ENCODE measurements at places on chromosomes 5 and 9.

GRCh38 chr9:38024036-38024681, 44.9 kb downstream of the SHB start:
- no peak for DNase-seq

- DNase-seq = no peak
Measured at GRCh38 chr5:109884676-109885075, 194.9 kb downstream of the MAN2A1 start.

DNA sequence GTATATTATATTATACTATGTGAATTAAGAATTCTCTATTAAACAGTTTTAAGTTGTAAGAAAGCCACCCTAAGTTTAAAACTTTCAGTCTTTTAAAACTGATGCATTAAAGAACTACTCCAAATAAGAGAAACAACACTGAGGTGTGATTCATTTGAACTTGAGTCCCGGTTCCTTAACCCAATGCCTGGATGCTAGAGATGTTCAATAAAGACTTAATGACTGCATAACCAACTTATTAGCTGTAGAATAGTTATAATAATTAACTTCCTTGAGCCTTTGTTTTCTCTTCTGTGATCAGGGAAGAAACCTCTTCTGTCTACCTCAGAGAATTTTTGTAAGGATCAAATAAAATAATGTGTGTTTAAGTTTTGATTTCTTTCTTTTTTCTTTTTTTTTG, 45.3 kb upstream of the DENND4C start:
- DNase-seq = no peak

- DNase-seq = no peak
Measured at GRCh38 chr5:68251804-68252522, 36.4 kb downstream of the PIK3R1 start.

DNA sequence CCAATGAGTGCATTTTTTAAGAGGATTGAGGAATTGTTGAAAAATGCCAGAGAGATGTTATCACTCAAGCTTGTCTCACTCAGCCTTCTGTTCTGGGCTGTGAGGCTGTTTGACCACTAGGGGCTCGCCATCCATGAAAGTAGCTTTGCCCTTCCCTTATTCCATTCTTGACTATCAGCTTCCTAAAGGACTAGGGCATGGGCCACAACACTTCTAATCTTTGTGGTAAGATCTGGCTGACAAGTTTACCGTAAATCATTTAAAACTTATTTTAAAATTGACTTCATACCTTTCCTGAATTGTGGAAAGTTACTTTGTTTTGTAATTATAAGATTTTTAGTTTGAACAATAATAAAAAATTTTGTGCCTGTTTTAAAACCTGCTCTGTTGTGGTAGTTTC, 49.5 kb downstream of the TJP2 start:
- DNase-seq = no peak

DNA sequence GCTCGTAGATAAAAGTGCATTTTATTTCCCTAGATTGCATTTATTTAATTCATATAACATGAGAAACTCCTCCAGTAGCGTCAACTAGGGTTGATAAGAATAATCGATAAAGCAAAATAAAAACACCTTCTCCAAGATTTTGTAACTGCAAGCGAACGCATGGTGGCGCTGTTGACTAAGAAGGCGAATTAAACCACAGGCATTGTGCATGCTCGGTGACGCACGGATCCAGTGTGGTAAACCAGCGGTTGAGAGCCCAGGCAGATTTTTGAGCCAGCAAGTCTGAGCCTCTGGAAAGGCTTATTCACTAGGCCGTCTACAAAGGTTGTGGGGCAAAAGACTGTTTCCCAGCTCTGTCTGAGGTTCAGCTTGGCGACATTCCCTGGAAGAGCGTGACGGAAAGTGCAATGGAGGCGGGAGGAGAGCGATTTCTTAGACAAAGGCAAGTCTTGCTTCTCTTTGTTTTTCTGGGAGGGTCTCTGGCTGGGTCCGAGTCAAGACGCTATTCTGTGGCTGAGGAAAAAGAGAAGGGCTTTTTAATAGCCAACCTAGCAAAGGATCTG, at the start of gene PCDHB3:
Gene PCDHB3 (plus strand): TSS at position 231 of the 563 bp plus-strand sequence. CDS start 177 bp downstream, at position 408.
- no peak for DNase-seq

GRCh38 chr5:107949688-107950341, 279.1 kb upstream of the EFNA5 start:
- no peak for DNase-seq

GRCh38 chr5:13972029-13972428, 27.5 kb upstream of the DNAH5 start:
- DNase-seq = no peak

- DNase-seq = no peak
Measured at GRCh38 chr9:100354121-100354800, 1.5 kb upstream of the TEX10 start.

- no peak for DNase-seq
Measured at GRCh38 chr9:5543875-5544702, 33.8 kb downstream of the PDCD1LG2 start.

DNA sequence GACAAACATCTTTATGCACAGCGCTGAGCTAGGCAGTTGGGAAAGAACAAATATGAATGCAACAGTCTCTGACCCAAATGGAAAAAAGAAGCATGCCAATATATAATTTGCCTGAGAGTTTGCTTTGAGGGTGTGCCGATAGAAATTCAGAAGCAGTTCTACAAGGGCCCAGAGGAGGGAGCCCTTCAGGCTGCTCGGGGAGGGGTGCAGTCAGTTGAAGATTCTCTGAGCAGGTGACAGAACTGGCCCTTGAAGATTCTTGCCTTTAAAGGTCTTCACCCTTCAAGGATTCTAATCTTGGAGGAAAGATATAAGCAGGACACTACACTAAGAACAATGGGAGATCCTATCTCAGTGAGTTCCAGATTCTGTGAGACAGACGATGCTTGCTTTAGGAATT, 3.7 kb upstream of the PAPPA start:
- DNase-seq = no peak

GRCh38 chr9:108743416-108743815, 112.4 kb downstream of the ACTL7B start:
- DNase-seq = no peak

DNA sequence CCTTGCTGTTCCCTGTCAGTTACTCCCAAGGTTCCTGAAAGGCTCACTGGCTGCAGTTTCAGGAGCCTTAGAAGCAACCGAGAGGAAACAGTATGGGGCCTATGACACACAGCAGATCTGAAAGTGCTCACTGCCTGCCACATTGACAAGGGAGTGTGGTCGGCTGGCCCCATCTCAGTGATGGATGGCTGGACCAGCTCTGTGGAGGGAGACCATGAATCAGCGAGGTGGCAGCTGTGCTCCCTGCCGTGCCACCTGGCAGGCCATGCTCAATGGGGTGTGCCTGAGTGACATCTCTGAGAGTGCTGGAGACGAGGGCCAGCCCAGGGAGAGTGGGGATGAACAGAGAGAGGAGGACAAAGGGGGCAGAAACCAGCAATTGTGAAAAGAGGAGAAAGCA, 49.1 kb downstream of the DOCK2 start:
- DNase-seq = no peak

- DNase-seq = no peak
Measured at GRCh38 chr9:126939821-126940221, 25.2 kb downstream of the RALGPS1 start.

DNA sequence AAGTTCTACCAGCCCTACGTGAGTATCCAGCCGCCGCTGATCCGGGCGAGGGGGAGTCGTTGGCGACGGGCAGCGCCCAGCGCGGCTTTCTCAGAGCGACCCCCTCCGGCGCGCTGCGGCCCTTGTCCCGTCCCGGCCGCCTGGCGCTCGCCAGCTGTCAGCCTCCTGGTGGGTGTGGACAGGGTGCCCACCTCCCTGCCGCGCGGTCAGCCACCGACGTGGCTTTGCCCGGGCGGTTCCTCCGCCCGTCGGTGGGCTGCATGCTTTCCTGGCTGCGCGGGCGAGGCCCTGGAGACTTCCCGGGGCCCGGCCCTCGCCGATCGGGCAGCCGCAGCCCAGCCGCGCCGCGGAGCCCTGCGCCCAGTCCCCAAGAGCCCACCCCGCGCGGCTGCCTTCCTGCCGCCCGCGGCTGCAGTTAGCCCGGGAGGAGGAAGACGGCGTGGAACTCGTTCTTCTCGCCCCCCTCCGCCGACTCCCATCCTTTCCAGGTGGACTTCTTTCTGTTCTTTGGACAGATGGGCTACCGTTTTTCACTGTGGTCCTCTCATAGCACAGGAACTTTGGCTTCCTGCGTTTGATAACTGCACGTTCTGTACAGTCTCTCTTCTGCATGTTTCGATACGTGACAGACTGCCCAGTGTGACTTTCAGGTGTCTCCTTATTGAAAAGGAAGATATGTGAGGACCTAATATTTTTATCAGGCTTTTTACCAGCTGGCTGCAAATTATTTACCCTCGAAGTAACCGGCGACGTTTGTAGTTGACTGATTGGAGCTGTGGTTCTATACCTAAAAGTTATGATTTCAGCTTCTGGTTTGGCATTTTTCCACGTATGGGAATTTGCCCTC, 577 bp downstream of the AP3S1 start:
- DNase-seq = peak; percentile 2

DNA sequence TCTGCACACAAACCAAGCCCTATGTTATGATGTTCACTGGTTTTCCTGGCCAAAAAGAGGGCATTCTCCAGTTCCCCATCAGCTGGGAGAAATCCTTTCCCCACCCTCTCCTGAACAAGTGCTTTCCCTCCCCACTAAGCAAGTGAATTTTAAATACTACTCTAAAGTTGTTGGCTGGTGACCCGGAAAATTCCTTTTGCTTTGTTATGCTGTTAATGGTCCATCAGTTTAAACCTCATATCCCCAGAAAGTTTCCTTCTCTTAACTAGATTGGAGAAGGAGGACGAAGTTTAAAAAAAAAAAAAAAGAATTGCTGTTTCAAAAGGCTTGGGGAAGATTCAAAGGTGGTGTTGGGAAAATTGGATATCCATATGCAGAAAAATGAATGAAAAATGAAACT, 21.9 kb upstream of the SPRY4 start:
- DNase-seq = no peak

DNA sequence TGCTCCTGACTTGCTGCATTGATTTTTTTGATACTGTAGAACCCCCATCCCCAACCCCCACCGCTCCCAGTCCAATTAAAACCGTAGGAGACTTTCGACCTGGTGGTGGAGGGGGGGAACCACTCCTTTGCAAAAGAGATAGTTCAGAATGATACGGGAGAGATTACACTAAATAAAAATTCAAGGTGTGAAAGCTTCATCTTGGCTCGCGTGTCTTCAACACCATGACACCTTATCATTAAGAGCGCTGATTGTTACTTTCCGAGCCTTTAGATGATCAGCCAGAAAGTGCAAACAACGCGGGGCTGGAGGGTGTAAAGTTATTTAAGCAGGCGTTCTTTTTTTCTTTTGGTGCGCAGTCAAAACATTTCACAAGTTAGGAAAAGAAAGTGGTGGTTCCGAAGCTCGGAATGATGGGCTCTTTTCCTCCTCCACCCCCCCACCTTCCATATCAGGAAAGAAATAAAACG, 1.3 kb upstream of the ZNF462 start:
- no peak for DNase-seq

GRCh38 chr5:75496026-75496425, 15.4 kb downstream of the CERT1 start:
- DNase-seq = no peak

DNA sequence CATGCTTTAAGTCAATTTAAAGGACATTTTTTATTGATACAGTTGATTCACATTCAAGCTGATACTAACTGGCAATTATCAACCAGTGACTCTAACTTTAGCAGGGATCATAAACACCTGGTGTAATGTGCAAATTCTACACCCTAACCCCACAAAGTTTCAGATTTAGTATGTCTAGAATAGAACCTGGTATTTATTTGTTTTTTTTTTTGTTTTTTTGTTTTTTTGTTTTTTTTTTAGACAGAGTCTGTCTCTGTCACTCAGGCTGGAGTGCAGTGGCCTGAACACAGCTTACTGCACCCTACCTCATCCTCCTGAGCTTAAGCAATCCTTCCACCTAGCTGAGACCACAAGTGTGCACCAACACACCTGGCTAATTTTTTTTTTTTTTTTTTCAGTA, 311.2 kb upstream of the SEMA6A start:
- no peak for DNase-seq

DNA sequence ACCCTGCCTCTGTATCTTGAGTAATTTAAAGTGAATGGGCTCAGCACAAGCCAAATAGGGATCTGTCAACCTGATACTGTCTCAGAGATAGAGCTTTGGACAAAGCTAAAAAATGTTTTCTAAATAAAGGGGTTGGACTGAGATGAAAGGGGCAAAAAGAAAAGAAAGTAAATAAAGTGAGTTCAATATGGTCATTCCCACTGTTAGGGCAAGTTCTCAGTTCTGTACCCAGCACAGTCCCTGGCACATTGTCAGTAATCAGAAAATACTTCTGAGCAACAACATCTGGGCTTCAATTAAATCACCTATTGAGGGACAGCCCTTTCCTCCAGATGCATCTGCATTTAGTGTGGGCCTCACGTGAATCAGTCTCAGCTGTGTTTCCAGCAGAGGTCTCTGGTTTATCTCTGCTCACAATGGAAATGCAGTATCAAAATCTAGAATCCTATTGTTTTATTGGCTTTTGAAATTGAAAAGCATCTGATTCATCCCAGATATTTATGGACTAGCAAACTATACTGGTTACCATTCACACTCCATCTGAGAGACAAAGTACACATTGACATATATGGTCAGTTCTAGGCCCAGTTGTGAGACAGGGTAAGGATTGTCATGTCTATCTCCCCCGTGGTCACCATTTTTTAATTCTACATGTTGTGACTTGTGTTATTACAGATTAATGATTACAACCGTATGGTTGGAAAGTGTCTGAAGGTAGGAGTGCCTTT, 35.6 kb downstream of the ZNF474 start:
- no peak for DNase-seq

DNA sequence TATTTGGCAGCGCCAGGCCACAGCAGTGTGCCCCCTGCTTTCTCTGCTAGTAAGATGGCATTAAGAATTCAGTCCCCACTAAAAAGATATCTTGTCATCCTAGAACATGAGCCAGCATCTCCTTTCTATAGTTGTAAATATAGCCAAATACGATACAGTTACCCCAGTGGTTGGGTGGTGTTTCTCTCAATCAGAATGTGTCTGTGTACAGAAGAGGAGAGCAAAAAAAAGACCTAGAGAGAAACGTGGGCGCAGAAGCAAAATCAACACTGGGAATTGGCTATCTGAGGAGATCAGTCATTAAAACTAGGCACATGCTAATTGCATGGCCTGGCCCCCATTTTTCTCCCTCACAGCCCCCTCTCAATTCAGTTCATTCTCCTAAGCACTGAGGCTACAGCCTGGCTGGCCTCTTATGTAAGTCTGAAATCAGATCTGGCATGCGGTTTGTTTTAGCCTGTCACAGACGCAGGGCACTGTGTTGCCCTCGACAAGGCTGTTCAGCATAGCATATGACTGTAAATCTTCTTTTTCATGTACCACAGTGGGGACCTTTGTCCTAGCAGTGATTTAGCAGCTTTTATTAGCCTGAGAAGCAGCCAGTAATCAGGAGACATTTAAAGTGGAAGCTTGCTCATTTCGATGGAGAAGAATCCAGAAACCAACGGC, 57.8 kb downstream of the RORB start:
- DNase-seq = no peak
